ENCODE measurements at places on chromosomes 12 and 14.

DNA sequence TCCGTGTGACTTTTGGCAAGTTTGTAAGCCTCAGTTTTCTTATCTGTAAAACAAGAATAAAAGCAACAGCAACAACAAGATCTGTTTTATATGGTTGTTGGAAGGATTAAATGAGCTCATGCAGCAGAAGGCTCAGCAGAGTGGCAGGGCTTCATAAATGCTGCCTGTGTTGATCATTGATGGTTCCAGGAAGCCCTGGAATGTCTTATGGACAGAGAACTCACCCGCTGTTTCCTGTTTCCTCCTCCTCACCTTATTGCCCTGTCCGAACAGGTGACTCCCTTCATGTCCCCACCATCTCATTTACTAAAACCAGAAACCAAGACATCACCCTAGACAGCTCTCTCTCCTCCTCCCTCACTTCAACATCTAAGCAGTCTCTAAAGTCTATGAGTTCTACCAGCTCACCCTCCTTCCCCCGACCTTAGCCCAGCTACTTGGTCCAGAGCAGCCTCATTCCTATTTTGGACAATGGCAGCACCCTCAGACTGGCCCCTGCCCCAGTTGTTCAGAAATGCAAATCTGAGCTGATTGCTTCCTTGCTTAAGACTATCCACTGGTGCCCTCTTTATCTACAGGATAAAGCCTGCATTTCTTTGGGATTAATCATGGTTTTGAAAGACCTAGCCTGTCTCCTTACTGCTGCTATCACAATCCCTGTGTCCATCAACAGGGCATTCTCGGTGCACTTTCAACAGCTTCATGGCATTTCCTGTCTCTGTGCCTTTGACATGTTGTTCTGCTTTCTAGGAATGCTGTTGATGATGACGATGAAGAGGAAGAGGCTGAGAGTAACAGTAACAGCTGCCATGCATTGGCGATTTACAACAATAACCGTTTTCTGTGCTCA lies 21.4 kb upstream of the GSG1 start:
- peak; percentile 74 for DNase-seq

DNA sequence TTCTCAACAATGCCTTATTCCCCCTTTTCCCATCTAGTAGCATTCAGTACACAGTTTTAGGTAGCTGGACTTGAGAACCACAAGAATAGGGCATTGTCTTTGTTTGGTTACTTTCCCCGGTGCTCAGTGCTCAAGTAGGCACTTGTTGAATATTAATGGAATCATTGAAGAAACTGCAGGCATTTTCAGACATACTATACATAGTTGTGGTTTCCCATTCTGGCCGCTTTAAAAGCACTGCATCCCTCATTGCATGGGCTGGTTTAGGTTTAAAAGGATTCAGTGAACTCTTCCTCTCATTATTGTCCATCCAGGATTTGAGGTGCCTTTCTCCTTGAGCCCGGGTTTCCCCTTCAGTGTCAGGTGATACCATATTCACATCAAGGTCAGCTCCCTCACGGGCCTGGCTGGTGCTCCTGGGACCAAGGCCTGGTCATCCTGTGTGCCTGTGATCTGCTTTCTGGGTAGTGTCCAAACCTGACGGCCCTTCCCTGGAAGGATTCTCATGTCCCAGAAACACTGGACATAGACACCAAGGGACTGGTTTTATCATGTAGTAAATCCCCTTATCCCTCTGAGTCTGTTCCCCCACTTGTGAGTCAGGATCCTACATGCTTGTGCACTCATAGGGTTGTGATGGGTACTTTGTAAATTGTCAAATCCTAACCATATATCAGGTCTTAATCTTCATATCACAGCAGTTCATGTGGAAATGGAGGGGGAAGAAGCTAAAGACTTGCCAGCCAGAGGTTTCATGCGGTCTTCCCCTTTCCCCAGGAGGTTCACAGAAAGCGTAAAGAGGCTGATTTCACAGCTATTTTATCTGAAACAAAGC lies 7.4 kb downstream of the TCP11L2 start:
- peak; percentile 83 for DNase-seq

DNA sequence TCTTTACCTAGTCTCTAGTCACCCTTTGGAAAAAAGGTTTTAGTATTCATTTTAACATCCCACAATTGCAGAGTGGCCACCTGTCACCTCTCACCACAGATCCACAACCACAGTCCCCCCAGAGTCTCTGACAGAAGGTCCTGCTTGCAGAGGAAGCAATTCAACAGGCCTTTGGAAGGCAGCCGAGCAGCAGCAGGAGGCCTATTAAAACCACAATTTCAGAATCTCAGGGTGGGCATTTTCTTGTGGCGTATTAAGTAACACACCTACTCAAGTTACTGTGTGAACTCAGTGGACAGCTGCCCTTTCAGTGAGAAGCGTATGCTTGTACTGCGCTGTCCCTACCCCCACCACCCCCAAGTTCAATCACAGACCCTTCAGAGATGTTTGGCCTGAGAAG lies 234.0 kb upstream of the HMGA2 start:
- no peak for DNase-seq

- no peak for DNase-seq
Measured at GRCh38 chr12:108162207-108162606, 33.1 kb downstream of the WSCD2 start.

DNA sequence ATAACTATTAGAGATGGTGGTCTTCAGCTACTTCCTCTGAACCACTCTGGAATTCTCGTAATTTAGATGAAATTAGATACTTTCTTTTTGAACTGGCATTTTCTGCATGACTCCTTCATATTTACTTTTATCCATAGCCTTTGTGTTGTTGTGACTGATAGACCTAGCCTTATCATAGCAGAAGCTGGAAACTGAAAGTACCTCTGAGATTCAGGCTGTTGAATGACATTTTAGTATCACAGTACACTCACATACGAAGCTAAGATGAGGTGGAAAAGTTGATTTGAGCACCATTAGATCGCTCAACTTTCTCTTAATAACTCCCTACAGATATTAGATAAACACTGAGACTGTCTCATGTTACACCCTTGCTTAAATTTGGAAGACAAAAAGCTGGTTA lies 525.1 kb upstream of the FBXO33 start:
- DNase-seq = no peak

DNA sequence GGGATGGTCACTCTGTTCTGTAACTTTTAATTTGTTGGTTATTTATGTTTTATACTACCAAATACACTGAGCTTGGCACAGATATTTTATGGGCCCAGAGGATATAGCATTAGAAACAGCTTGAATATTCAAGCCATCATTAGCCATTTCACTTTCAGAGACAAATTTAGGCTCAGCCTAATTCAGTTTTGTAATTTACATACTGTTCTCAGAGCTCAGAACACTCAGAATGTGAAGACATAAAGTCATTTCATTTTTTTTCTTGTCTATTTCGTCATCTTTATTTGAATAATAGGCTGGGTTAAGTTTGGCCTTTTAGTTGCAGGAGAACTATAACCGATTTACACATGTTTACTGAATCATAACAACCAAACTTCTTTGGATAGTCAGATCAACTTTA lies 361.7 kb downstream of the SNAPC1 start:
- no peak for DNase-seq

- no peak for DNase-seq
Measured at GRCh38 chr14:101124815-101125214, 221.3 kb upstream of the RTL1 start.

DNA sequence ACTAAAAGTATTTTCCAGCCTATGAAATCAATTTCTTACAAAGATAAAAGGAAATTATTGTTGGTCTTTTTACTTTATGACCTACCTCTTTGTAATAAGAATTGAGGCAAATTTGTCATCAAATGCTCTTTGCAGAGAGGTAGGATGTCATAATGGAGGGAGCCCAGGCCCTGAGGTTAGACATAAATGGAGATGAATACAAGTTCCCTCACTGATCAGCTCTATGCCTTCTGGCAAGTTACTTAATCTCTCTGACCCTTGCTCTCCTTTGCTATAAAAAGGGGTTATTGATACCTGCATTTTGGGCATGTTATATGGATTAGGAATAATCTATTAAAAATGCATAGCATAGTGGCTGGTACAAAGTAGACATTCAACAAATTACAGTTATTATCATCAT lies 146.9 kb upstream of the KRR1 start:
- no peak for DNase-seq

GRCh38 chr12:105417732-105418131 lies 87.2 kb downstream of the C12orf75 start:
- no peak for DNase-seq

- DNase-seq = no peak
Measured at GRCh38 chr12:124233041-124233796, 61.7 kb upstream of the RFLNA start.

DNA sequence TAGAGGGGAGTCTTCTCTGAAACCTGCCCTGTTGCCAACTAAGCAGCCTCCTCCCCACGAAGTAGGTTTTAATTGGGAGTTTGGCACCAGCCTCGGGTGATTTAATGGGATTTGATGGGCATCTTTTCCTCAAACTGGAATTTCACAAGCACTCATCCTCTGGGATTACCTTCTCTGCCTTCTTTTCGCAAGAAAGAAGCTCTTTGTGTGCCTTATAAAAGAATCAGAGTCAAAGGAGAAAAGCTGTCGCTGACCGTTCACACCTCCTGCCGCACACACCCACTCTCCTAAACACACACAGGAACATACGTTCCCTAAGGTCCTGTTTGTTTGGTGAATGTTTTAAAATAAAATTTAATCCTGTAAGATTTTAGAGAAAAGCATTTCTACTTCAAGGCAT lies 84.0 kb downstream of the PRMT8 start:
- no peak for DNase-seq

- DNase-seq = peak; percentile 73
Measured at GRCh38 chr14:32594766-32595165, 265.7 kb downstream of the AKAP6 start.

- no peak for DNase-seq
Measured at GRCh38 chr12:130547480-130548155, 168.5 kb downstream of the RIMBP2 start.

GRCh38 chr12:44464180-44464579 lies 411.9 kb downstream of the NELL2 start:
- DNase-seq = no peak

GRCh38 chr12:118126119-118126757 lies 9.7 kb upstream of the PEBP1 start:
- DNase-seq = no peak

DNA sequence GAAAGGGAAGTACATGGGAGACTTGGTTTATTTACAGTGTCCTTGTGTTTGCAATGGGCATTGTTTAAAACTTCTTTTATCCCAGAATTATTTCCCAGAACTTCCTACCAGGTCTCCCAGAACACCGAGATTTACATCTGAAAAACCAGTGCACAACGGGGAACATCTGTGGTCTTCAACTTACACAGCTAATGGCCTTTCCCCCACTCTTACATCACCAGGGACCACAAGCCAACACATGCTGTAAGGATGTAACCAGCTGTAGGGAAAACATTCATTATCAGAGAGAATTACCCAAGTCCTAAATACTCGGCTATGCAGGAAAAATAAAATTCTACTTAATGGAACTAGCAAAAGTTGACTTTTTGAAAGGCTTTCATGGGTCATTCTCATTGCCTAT lies 267.6 kb downstream of the DUSP6 start:
- DNase-seq = no peak

- DNase-seq = no peak
Measured at GRCh38 chr12:28086521-28087155, 103.6 kb upstream of the CCDC91 start.

DNA sequence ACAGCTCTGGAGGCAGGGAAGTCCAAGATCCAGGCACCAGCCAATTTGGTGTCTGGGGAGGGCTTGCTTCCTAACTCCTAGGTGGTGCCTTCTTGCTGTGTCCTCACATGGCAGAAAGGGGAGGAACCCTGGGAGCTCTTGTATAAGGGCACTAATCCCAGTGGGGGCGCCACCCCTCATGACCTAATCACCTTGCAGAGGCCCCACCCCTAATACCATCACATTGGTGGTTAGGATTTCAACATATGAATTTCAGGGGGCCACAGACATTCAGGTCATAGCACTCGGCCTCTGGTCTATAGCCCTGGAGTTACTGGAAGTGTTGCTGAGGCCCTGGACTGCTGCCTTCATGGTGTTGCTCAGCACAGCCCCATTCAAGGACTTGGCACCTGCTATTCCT lies 14.6 kb downstream of the PSMD9 start:
- DNase-seq = no peak

GRCh38 chr12:31222620-31223222 lies 103.2 kb downstream of the SINHCAF start:
- DNase-seq = no peak

GRCh38 chr12:110029290-110029815 lies 19.0 kb downstream of the C12orf76 start:
- no peak for DNase-seq

GRCh38 chr14:55645145-55645544 lies 65.1 kb downstream of the KTN1 start:
- DNase-seq = no peak

- no peak for DNase-seq
Measured at GRCh38 chr14:76257111-76257803, 105.5 kb downstream of the GPATCH2L start.

GRCh38 chr14:99971941-99972747 lies 93.1 kb upstream of the EVL start:
- no peak for DNase-seq

DNA sequence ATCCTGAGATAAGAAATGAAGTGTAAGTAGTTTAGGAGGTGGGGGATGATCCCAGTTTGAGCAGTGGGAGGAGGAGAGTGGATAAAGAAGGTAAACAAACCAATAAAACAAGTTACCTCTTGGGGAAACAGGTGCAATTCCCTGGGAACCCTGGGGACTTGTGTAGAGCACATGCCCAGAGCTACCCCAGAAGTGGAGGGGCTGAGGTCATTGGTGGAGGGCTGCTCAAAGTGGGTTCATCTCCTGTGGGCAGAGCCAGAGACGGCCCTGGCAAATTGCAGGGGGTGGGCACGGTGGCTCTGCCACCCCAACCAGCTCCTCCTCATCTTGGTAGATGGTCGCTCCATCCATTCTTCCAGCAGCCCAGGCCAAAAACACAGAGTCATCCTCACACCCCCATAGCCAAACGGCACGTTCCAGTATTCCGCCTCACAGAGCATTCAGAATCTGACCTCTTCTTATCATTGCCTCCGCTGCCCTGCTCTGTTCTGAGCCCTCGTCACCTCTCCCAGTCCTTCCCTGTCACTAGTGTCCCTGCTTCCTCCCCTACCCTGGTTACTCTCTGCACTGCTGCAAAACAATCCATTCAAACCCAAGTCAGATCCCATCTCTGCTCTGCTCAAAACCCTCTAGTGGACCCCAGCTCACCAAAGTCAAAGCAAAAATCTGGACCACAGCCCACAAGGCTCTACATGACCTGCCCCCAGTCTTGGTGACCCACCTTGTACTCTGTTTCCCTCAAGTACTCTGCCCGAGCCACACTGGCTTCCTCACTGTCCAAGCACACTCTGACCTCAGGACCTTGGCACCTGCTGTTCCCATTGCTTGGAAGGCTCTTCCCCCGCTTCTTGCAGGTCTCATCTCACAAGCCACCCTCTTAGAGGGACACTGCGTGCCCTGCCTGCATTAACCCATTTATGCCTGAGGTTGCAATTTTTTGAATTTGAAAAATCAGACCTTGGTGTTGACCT lies 5.5 kb downstream of the CYP46A1 start:
- no peak for DNase-seq

- DNase-seq = no peak
Measured at GRCh38 chr12:19855851-19856250, 416.6 kb downstream of the AEBP2 start.

GRCh38 chr12:40560848-40561247 lies 131.4 kb upstream of the CNTN1 start:
- DNase-seq = no peak

GRCh38 chr12:104406164-104406563 lies 50.6 kb upstream of the CHST11 start:
- no peak for DNase-seq
